Activated T-cell treated with anti-CD3 and anti-CD28 coated beads for 1 hour (primary cell): ENCODE measurements at places on chromosomes 7 and 10.

DNA sequence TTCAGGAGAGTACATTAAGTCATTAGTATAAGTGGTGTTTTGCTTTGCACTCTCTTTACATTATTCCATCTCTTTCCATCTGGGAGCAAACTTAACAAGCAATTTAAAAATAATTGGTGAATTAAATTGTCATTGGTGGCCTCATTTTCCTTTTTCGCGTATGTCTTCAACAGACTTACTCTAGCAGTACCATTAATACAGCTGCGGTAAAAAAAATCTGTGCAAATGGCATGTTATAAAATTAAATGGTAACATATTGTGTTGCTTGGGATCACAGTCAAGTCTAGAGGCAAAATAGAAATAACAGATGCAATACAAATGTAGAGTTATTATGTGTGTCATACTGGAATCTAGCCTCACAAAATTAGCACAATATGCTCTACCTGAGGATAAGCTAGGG is 322.4 kb downstream of the PCDH15 start:
- no peak for DNase-seq

GRCh38 chr10:94219829-94220228 is 142.9 kb downstream of the NOC3L start:
- DNase-seq: no peak

GRCh38 chr10:92240289-92241157 is 50.4 kb downstream of the CPEB3 start:
- peak; percentile 9 for DNase-seq

- no peak for DNase-seq
Observed at GRCh38 chr7:47196106-47196645, 385.7 kb downstream of the TNS3 start.

- DNase-seq: no peak
Observed at GRCh38 chr10:1059902-1060301, 3.7 kb downstream of the WDR37 start.

DNA sequence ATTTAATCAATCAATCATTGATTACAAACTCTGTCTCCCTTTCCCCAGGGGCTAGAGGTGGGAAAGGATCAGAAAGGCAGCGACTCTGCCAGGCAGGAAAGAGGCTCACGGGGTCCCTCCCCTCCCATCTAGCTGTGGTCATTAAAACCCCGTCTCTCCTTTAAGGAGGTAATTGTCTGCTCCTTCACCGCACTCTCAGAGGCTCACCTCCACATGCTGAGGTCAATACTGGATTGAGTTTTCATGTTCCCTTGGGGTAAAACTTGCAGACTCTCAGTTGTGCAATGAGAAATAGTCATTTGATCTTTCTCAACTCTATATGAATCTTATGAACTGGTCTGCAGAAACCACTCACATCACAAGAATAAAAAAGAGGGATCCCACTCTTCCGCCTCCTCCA is 368.8 kb downstream of the ADRA2A start:
- DNase-seq: no peak

GRCh38 chr10:103745341-103746247 is 109.8 kb downstream of the SH3PXD2A start:
- peak; percentile 37 for DNase-seq

DNA sequence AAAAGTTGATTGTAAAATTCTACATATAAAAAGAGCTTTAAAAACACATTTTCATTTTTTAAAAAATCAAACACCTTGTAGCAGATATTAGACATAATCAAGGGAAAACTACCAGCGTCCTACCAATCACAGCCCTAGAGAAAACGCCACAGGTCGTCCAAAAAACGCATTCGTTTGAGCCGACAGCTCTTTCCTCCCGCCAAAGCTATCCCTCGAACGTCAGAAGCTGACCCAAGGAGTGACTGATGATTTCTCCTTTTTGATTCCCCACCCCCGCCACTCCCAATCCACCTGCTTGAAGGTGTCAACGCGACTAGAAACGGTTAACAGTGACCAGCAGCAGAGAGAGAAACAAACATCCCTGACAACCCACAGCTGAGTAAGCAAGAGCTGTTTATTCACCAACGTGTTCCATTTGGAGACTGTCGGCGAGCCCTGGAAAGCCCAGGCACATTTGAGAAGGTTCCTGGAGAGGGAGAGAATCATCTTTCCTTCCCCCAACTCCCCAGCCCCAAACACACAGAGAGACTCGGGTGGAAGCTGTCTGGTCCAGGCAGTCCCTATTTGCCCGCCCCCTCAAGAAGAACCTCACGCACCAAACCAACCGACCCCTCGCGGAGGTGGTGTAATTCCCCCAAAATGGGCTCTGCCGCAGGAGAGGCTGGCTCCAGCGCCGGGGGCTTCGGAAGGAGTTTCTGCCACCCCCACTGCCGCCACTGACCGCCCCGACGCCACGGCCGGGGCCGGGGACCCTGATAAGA is 622 bp downstream of the CPEB3 start:
- peak; percentile 11 for DNase-seq

DNA sequence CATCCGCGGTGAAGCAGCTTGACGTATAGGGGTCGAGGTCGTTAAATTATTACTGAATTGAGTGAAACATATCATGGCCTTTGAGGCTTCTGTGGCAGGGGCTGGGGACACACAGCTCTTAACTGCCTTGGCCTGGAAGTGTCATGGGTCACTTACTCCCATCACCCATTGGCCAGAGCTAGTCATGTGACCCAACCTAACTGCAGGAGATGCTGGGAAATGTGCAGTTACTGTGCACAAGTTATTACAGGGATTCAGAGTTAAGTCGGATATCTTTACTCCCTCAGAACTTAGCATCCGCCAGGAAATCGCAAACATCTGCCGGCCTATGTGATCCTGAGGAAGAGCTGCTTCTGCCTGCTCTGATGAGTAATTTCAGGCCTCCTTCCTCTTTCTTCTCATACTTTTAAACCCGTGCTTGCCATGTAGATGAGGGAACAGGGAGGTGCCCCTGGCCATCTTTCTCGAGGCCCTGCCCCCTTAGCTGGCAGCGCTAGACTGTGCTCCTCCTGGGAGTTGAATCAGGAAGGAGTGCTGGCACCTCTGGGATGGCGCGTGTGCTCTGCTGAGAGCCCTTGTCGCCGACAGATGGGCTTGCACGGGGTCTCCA is 203.6 kb downstream of the TCF7L2 start:
- no peak for DNase-seq

GRCh38 chr10:17472481-17473227 is 18.3 kb upstream of the ST8SIA6 start:
- no peak for DNase-seq

DNA sequence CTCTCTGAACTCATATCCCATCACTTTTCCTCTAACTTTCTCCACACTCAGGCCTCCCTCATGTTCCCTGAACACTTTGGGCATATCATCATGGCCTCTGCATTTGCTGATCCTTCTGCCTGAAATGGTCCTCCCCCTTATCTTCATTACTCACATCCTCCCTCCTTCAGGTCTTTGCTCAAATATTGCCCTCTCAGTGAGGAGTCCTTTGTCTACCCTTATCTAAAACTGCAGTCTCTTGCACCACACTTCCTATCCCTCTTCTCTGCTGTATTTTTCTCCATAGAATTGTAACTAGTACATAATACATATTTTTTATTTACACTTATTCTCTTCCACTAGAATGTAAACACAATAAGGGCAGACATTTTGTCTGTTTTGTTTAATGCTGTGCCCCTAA is 41.7 kb downstream of the DNAJC1 start:
- no peak for DNase-seq

DNA sequence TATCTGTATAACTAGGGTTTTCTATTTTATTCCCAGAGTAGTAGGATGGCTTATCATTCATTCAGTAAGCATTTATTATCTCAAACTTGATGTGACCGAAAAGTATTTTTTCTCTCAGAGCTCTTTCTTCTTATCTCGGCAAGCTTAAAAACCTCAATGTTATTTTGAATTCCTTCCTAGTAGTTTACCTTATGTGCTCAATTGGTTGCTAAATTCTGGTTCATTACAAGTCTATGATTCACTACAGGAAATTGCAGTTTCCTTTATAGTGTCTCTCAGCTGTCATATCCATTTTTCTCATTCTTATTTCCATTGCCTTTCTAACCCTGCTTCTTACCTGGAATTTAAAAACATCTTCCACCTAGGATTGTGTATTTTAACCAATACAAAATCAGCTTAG is 12.6 kb upstream of the ICA1 start:
- DNase-seq: no peak

DNA sequence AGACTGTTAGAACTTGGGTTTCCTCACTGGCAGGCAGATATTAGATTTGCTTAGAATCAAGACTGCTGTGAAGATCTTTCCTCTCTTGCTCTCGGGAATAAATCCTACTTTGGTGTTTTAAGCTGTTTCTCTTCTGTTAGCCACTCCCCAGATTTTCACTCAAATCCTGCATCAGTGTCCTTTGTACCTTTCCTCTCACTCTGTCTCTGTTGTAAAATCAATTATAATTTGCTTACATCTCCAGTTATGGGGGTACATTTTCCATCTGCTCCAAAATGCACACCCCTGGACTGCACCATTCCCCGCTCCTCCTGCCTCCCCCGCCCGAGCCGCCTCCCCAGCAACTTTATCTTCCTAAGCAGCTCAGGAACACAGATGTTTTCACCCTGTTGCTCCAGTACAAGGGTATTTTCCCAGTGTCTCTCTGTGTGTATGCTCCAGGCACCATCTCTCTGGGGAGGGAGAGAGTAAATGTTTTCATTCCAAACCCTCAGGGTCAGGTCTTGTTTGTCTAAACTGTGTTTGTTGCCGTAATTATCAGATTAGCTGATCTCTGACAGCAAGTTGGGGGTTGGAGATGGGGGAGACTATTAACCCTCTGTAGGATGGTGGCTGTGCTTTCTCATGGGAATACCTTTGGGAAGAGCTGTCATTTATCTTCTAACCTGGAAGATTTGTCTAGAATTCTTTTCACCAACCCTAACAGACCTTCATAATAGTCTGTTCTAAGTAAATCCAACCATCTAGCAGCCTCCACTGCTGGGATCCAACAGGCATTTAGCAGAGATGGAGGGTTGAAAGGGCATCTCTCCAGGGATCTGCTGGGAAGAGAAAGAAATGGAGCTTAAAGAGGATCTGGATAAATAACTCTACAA is 20.4 kb upstream of the GOT1 start:
- no peak for DNase-seq

DNA sequence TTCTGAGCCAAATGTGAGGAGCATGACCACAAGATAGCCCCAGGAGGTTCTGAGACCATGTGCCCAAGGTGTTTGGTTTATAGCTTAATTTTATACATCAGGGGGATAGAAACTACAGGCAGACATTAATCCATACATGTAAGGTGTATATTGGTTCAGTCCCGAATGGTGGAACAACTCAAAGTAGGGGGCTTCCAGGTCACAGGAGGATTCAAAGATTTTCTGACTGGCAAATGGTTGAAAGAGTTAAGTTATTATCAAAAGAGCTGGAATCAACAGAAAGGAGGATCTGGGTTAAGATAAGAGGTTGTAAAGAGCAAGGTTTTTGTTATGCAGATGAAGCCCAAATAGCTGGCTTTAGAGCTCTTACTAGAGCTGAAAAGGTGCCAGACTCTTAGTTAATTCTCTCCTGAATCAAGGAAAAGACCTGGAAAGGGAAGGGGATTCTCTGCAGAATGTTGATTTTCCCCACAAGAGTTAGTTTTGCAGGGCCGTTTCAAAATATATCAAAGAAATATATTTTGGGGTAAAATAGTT is 640.0 kb downstream of the IPMK start:
- DNase-seq: no peak

DNA sequence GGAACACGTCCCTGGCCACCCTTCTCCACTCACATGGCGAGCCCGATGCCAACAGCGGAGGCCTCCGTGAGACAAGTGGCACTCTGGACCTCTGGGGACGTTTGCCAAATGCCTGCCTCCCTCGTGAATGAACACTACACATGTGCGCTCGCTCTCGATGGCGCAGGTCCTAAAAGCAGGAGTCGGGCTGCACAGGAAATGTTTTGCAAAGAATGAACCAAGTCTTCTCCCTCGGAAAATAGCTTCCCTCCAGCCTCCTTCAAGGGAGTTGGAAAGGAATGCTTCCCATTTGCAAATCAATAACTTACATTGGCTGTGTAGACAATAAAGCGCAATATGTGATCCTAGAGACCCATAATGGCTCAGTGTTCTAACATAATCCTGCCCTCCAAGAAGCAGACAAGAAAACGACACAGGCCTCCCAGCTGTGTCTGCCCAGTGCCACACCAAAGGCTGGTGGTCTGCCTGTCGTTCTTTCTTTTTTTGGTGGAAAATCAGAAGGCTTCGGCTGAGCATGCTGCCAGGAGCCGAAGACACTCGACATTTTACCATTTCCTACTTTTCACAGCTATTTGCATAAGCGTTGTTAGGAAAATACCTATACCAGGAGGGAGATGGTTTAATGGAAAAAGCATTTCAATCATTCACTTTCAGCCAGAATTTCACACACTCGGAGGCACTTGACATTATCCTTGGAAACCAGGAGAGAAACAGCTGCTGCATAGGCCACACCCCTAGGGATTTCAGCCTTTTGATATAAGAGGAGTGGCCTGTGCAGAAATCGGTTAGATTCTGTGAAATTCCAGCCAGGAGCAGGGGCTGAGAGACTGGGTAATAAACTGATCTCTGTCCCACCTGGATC is 38.4 kb downstream of the ATXN7L1 start:
- no peak for DNase-seq

DNA sequence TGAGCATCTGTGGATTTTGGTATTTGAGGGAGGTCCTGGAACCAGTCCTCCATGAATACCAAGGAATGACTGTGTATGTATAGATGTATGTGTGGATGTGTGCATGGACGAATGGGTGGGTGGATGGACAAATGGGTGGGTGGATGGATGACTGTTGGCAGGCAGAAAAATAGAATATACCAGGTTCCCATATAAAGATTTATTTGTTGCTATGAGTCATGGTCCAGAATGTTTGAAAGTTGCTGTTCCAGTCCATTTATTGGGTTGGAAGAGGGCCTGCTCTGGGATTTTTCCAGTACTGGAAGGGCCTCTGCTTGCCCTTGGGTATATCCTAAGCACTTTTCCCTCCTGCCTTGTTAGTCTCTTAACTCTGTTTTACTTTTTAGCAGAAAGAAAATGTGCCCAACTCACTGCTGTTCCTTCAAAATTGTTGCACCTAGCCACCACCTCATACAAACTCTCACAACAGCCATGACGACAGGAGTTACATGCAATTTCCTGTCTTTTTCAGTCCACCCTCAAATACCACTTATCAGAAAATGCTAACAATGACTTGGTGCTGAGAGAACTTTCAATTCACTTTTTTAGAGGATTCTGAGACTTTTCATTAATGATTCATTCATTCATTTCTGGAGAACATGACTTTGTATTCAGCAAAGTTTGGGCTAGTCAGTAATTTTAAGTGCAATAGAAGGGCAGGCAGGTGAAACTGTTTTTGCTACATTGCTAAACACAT is 108.1 kb downstream of the EEPD1 start:
- DNase-seq: no peak
